Left colon (tissue), 2 donors: ENCODE measurements at places on chromosomes 1 and 21.

DNA sequence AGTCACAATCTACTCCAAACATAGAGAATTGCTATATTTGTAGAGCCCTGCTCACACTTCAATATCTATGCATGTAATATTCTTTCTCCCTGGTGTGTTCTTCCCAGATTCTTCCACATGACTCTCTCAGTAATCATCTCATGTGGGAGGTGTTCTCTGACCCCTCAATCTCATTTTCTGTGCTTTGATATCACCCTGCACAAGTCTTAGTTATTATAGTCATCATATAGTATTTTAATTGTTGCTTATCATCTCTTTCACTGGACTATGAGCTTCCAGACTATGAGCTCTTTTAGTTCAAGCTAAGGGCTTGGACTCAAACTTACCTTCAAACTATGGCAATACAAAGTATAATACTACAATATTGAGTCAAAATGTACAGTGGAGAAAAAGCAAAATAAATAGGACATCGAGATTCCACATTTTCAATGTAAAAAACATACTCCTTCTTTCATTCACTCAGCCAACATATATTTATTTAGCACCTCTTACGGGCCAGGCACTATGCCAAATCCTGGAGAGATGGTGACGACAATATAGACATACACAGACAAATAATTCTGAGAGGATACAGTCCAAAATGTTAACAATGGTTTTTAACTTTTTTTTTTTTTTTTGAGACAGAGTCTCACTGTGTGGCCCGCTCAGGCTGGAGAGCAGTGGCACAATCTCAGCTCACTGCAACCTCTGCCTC lies 12.7 kb downstream of the TESK2 start:
- no peak for DNase-seq

- no peak for DNase-seq
Measured at GRCh38 chr1:11294951-11295350, 22.0 kb downstream of the UBIAD1 start.

GRCh38 chr1:2197707-2198165 lies 3.2 kb upstream of the FAAP20 start:
- no peak for DNase-seq

GRCh38 chr1:46215504-46215903 lies 12.4 kb downstream of the LURAP1 start:
- no peak for DNase-seq

- DNase-seq, result no peak
Measured at GRCh38 chr1:24285231-24285630, 33.9 kb upstream of the GRHL3 start.

DNA sequence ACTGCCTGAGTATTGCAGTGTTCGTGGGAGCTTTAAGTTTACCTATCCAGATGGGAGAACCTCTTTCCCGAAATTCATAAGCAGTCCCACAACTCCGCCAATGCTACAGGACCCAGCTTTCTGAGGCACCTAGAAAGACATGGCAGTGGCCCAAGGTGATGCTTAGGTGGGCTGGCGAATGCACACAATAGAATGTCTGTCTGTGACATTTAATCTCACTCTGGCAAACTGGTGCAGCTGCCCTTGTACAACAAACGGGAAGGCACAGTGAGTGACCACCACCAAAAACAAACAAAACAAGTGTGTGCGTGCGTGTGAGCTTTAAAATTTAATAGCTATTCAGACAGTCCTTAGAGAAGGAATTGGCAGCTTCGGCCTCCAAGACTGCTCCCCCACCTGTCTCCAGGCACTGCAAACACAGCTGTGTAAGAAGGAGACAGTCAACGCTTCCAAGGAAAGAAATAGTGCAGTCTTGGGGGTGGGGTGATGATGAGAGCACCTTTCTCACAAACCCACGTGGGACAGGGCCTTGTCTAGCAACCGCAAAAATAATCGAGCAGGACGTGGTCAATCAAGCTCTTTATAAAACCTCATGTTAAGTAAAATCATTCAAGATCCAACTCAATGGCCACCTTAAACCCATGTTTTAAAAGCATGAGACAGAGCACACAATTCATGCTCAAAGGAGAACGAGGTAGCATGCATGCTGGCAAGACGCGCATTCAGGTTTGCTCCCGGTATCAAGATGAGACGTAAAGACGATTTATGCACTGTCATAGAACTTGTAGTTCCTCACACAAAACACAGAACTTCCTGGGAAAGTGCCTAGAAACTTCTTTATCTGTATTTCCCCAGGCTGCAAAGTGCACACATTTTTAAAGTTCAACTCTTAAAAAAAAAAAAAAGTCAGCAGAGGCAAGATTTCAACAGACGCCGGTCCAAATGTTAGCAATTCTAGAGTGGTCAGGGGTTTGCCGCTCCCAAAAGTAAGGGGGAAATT lies 84.1 kb downstream of the TM2D1 start:
- no peak for DNase-seq

GRCh38 chr1:235069577-235070563 lies 58.8 kb downstream of the TOMM20 start:
- peak; percentile 80 for DNase-seq

- DNase-seq, result no peak
Measured at GRCh38 chr1:206556047-206556749, 48.9 kb downstream of the RASSF5 start.

GRCh38 chr1:160662910-160663309 lies 16.1 kb upstream of the SLAMF1 start:
- no peak for DNase-seq

DNA sequence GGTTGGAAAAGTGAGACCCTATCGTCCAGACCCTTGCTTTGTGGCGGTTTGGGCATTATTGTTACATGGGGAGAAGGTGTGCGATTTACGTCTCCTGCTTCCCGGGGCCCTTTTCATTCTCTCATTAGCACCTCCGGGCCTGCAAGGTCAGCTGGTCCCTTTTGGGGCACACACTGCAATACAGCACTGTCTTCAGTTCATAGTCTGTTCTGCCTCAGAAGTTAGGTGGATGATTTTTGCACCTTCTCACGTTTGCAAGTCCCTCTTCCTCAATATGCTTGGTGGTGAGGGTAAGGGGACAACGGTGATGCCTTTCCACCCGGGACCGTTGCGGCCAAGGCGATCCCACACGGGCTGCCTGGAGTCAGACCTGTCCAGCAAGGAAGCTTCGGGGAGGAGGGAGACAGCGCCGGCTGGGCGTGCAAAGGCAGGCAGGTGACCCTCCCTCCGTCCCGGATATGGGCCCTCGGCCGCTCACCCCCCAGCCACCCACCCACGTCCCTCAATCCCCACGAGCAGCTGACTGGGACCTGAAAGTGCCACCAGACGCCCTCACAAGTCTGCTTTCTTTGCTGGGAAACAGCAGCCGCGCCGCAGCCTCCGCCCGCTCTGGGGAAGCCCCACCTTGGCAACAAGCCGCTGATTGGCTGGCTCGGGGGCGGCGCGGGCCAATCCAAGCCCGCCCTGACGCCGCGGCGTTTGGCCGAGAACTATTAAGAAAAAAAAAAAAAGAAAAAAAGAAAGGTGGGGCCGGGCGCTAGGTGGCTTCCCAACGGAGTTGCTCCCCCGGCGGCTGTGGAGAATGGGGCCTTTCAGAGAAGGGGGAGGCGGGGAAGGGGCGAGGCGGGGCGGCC lies 21.7 kb downstream of the BTG2 start:
- peak; percentile 96 for DNase-seq

GRCh38 chr1:233356705-233356987 lies 29.1 kb downstream of the MAP3K21 start:
- no peak for DNase-seq

- no peak for DNase-seq
Measured at GRCh38 chr21:46061518-46061917, 36.4 kb upstream of the COL6A2 start.
